H1 (cell line): ENCODE measurements at places on chromosomes 1 and 21. TPM values are rescaled to one million over a fixed set of nuclear protein-coding genes. Genes with fewer than 3 reads are reported as not detected.

GRCh38 chr1:227449741-227450441 is 113.5 kb upstream of the ZNF678 start:
- no peaks in the 10 kb centered on the region for H3K4me1 ChIP-seq
- DNase-seq, result no peak
- H3K27ac ChIP-seq, result no peak overlapping the region
- no peaks in the 10 kb centered on the region for H3K36me3 ChIP-seq
- H3K27me3 ChIP-seq, result no peaks in the 10 kb centered on the region

DNA sequence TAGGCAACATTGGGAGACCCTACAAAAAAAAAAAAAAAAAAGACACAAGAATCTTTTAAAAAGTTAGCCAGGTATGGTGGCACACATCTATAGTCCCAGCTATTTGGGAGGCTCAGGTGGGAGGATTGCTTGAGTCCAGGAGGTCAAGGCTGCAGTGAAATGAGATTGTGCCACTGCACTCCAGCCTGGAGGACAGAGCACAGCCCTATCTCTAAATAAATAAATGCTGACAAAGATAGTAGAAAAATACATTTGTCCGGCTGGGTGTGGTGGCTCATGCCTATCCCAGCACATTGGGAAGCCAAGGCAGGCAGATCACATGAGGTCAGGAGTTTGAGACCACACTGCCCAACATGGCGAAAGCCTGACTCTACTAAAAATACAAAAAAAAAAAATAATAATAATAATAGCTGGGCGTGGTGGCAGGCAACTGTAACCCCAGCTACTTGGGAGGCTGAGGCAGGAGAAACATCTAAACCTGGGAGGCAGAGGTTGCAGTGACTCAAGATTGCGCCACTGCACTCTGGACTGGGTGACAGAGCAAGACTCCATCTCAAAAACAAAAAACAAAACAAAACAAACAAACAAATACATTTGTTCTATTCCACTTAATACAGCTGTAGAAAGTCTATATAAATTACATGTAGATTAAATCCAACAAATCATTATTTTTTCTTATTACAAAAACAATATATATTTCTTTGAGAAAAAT is 48.5 kb downstream of the PHACTR4 start:
- no peaks in the 10 kb centered on the region for H3K36me3 ChIP-seq
- H3K4me1 ChIP-seq, result peaks cover 3% of the 10 kb centered on the region

- no peaks in the 10 kb centered on the region for H3K27me3 ChIP-seq
- H3K36me3 ChIP-seq, result no peaks in the 10 kb centered on the region
- no peak overlapping the region for H3K4me3 ChIP-seq
Observed at GRCh38 chr21:35036465-35037383, 12.4 kb downstream of the RUNX1 start.

DNA sequence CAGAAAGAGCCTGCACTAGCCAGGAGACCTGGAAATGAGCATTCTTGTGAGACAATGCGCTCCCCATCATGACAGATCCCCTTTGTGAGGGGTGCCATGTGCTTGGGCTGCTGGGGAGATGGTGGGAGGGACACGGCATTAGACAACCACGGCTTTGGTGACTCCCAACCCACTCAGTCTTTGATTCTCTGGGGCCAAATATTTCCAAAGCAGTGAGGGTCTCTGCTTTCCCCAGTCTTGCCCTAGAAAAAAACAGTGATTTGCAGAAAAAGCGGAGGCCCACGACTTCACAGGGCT is 10.2 kb downstream of the SLC45A3 start:
- peaks cover 54% of the 10 kb centered on the region for H3K4me1 ChIP-seq
- no peak for DNase-seq
- H3K27ac ChIP-seq, result peak overlapping the region; percentile 81; the same call in 1 of the 2 replicates
- H3K4me3 ChIP-seq, result no peak overlapping the region
- H3K27me3 ChIP-seq, result no peaks in the 10 kb centered on the region
- no peaks in the 10 kb centered on the region for H3K36me3 ChIP-seq

AHDC1 gene
- total RNA-seq, result 35.1 and 39.4 TPM in 2 replicates

DNA sequence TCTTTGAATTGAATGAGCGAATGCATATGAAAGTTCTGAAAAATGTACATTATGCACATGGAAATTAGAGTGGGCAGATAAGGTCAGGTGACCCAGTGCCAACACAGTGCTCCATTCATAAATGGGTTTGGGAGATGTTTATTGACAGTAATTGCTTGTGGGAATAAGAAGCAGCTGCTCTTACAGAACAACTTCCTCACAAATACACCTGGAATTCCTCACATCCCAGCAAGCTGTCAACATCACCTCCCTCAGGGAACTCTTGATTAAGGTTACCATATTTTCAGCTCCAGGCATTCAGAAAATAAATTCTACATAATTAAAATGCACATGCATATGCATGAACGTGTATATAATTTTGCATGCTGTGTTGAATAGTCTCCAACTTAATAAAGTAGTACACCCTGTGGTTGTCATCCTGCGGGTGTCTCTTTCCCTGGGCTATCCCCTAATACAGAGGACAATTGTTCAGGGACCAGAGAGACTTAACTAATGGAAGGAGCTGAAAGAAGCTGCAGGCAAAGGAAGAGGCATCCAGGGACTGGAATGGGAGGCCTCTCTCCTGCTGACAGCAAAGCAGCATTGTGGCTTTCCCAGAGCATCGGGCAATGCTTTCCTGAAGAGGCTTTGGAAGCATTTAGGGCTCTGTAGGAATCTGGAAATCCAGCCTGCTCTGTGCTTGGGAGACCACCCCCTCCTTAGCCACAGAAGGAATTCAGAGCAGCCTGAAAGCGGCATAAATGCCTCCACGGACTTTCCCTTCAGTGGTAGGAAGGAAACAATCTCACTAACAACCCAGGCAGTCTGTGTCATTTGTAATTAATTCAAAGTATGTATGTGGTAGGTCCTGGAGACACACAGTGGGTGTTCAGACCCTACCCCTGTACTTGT is 55.2 kb upstream of the GNG12 start:
- H3K4me3 ChIP-seq, result no peak overlapping the region
- H3K36me3 ChIP-seq, result no peaks in the 10 kb centered on the region
- H3K27ac ChIP-seq, result no peak overlapping the region
- no peak for DNase-seq
- H3K27me3 ChIP-seq, result no peaks in the 10 kb centered on the region

DNA sequence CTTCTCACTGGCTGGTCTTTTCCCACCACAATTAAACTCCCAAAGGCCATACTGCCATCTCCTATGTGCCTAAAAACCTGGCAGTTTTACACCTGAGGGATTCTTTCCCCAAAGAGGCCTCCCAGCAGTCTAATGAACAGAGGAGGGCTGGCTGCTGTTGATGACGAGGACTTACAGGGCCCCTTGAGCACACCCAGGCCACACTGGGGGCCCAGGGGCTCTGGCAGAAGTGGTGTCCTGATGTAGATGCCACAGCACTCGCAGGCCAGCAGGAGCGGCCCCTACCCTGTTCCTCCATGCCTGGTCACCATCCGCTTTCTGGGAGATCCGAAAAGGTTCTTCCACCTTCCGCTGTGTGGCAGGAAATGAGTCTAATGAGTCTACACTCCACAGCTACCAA is 24.2 kb downstream of the POFUT2 start:
- no peak overlapping the region for H3K4me3 ChIP-seq
- H3K27ac ChIP-seq, result no peak overlapping the region
- peaks cover 38% of the 10 kb centered on the region for H3K36me3 ChIP-seq
- H3K4me1 ChIP-seq, result no peaks in the 10 kb centered on the region

DNA sequence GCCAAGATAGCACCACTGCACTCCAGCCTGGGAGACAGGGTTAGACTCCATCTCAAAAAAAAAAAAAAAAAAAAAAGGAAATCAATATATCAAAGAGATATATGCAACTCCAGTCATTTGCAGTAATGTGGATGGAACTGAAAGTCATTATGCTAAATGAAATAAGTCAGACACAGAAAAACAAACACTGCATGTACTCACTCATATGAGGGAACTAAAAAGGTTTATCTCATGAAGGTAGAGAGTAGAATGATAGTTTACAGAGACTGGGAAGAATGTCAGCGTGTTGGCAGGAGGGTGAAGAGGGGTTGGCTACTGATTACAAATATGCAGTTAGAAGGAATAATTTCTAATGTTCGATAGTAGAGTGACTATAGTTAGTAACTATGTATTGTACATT is 13.2 kb downstream of the HSD11B1 start:
- H3K4me3 ChIP-seq, result no peak overlapping the region
- no peaks in the 10 kb centered on the region for H3K4me1 ChIP-seq
- H3K36me3 ChIP-seq, result no peaks in the 10 kb centered on the region
- H3K27ac ChIP-seq, result no peak overlapping the region

GRCh38 chr1:85465786-85466134 is 801 bp upstream of the DDAH1 start:
- no peaks in the 10 kb centered on the region; the same call in 1 of the 2 replicates for H3K4me1 ChIP-seq
- no peaks in the 10 kb centered on the region for H3K27me3 ChIP-seq
- H3K36me3 ChIP-seq, result no peaks in the 10 kb centered on the region
- H3K27ac ChIP-seq, result no peak overlapping the region
- DNase-seq, result no peak

- DNase-seq, result no peak
- H3K4me1 ChIP-seq, result no peaks in the 10 kb centered on the region
- no peaks in the 10 kb centered on the region for H3K36me3 ChIP-seq
- no peak overlapping the region for H3K4me3 ChIP-seq
- H3K27me3 ChIP-seq, result no peaks in the 10 kb centered on the region
Observed at GRCh38 chr1:167190747-167191237, 29.9 kb upstream of the POU2F1 start.

ARMH1 gene
- total RNA-seq, result 0.63 and 0.82 TPM in 2 replicates

DNA sequence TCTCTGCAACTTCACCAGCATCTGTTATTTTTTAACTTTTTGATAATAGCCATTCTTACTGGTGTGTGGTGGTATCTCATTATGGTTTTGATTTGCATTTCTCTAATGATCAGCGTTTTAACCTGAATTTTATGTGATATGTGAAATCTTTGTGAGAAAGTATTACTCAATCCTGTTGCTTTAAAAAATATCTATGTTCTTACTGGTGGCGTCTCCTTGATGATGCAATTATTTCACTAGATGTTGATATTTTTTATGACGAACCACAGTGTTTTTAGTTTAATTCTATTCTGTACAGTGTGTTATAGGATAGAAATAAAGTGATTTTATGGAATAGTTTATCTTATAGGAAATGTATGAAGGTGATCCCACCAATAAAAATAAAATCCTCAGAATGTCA is 54.7 kb upstream of the GPR88 start:
- H3K27me3 ChIP-seq, result no peaks in the 10 kb centered on the region
- H3K27ac ChIP-seq, result no peak overlapping the region
- no peak for DNase-seq
- no peaks in the 10 kb centered on the region for H3K4me1 ChIP-seq

SLC37A1 gene
- total RNA-seq, result 23.7 and 30.9 TPM in 2 replicates

GRCh38 chr1:11839727-11840705 is 7.6 kb downstream of the NPPA start:
- no peak overlapping the region for H3K4me3 ChIP-seq
- H3K27me3 ChIP-seq, result no peaks in the 10 kb centered on the region
- no peak overlapping the region for H3K27ac ChIP-seq
- no peak for DNase-seq

GRCh38 chr1:84835169-84835568 is 57.8 kb downstream of the LPAR3 start:
- H3K27ac ChIP-seq, result no peak overlapping the region
- no peaks in the 10 kb centered on the region for H3K4me1 ChIP-seq
- H3K27me3 ChIP-seq, result peaks cover 1% of the 10 kb centered on the region

DNA sequence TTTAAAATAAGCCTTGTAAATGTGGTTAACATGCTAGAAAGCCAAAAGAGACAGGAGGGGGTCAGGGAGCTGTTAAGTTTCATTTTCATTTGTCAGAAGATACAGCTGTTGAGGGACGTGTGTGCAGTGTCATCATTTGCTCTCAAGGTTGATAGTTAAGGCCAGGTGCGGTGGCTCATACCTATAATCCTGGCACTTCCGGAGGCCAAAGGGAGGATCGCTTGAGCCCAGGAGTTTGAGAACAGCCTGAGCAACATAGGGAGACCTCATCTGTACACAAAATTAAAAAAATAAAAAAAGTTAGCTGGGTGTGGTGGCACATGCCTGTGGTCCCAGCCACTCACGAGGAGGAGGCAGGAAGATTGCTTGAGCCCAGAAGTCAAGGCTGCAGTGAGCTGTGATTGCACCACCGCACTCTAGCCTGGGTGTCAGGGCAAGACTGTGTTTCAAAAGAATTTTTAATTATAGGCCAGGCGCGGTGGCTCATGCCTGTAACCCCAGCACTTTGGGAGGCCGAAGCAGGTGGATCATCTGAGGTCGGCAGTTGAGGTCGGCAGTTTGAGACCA is 22.7 kb downstream of the ZBTB8OS start:
- H3K4me1 ChIP-seq, result no peaks in the 10 kb centered on the region; the same call in 1 of the 2 replicates
- H3K27ac ChIP-seq, result no peak overlapping the region
- DNase-seq, result no peak
- H3K27me3 ChIP-seq, result no peaks in the 10 kb centered on the region
- H3K36me3 ChIP-seq, result no peaks in the 10 kb centered on the region; the same call in 1 of the 2 replicates

DNA sequence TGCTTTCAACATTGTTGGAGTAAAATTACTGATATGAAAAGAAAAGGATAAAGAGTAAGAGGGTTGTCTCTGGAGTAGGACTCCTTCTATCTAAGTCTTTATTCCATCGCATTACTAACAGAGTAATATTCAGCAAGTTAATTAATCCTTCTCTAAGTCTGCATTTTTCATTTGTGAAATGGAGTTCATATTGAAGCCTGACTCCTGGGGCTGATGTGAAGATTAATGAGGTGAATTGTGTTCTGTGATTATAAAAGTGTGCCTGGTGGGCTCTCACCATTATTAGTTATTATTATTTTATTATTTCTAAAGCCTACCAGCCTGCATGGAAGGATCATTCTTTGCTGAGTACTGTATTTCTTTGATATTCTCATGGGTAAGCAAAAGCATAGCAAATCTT is 1096.7 kb downstream of the KCNT2 start:
- H3K36me3 ChIP-seq, result no peaks in the 10 kb centered on the region
- H3K4me3 ChIP-seq, result no peak overlapping the region
- H3K27ac ChIP-seq, result no peak overlapping the region

PTPN14 gene
- total RNA-seq, result 77.4 and 93.6 TPM in 2 replicates

KCNA3 gene
- 0.95 and 1.0 TPM in 2 replicates for total RNA-seq

DNA sequence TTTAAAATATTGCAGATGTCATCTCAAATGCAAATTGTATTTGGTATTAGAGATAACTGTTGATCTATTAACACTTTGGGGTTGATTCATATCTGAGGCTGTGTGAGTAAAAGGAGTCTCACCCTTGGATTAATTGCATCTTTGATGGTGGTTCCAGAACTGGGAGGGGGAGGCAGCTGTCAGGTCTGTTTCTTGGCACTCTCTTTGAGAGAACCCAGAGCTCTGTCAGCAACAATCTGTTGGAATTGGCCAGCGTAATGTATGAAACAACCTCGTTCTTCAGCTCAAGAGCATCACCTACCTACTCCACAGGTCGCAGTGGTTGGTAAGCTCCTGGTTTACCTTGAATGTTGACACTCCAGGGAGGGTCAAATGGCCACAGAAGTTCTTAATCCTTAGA is 424.1 kb downstream of the CAMTA1 start:
- DNase-seq, result no peak
- H3K27ac ChIP-seq, result no peak overlapping the region
- no peaks in the 10 kb centered on the region for H3K36me3 ChIP-seq
- no peak overlapping the region for H3K4me3 ChIP-seq

- no peak within 1 kb of the TSS for H3K4me3 ChIP-seq
- DNase-seq, result no peak
- peaks cover 6% of the 10 kb centered on the region for H3K36me3 ChIP-seq
- no peaks in the 10 kb centered on the region; the same call in 1 of the 2 replicates for H3K27me3 ChIP-seq
Observed at GRCh38 chr1:153616144-153616916, at the start of gene S100A14. Gene S100A14, minus strand, starts transcription at chr1:153616325. Its CDS starts 467 bp downstream, at chr1:153615858.
